ENCODE measurements at places on chromosomes 3 and 15.

DNA sequence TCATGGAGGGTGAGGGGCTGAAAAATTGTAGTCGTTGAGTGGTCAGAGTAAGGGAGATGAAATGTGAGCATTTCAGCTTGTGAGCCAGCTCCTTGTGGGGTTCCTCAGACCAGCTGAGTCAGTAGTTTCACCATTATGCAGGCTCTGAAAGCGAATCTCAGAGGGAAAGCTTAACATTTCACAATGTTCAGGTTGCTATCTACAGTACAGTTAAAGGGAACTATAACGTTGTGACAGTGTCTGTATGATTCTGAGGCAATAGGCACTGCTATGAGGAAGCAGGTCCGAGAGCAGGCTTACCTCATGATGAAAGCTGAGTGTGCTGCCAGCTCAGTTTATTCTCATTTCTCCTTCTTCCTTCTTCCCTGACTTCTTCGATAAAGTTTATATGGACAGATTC is 469.6 kb downstream of the EDEM1 start:
- DNase-seq: no peak

GRCh38 chr3:186825294-186825821 is 17.2 kb upstream of the ADIPOQ start:
- DNase-seq: no peak

- no peak for DNase-seq
Observed at GRCh38 chr15:65062726-65063125, 5.1 kb downstream of the RASL12 start.

DNA sequence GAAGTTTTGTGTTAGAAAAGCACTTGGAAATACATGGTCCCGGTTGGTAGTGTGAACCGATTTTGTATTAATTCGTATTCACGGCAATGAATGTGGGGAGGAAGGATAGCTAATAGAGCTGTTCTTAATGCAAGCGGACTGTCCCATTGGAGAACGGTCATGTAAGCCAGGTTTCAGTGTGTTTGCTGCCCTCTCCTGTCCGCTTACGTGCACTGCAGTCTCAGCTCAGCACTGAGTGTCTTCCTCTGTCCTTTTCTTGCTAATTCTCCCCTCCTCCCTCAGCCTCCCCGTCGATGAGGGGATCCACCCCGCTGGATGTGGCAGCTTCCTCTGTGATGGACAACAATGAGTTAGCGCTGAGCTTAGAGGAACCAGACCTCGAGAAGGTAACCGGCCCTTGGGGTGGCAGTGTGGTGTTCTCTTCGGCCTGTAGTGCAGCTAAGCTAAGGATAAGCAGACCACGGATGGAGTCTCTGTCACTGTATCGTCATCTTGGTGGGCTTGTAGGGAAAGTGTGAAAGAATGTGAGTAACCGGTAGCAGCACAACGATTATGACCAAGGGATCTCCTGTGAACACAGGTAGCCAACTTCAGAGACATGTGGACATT is 267.5 kb upstream of the CHRM5 start:
- peak; percentile 3 for DNase-seq

GRCh38 chr15:98737159-98737558 is 88.8 kb downstream of the IGF1R start:
- DNase-seq: no peak

- DNase-seq: no peak
Observed at GRCh38 chr15:62606376-62607113, 436.0 kb upstream of the TPM1 start.

DNA sequence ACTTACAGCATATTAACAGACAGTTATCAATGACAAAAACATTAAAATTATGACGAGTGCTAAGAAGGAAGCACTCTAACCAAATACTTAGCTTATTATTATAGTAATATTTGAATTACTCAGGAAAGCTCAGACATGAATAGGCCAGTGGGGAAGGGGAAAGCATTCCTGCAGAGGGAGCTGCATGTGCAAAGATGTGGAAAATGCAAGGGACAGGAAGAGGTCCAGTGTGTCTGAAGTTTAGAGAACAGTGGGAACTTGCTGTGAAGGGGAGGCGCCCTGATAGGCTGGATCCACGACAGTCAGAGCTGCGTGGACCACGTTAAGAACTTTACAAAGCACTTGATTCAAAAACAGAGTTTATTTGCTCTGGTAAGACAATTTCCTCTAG is 1.2 kb upstream of the SPICE1 start:
- DNase-seq: no peak

- no peak for DNase-seq
Observed at GRCh38 chr3:68017069-68017468, 362.7 kb upstream of the SUCLG2 start.
